ENCODE measurements at places on chromosomes 1 and 21.

DNA sequence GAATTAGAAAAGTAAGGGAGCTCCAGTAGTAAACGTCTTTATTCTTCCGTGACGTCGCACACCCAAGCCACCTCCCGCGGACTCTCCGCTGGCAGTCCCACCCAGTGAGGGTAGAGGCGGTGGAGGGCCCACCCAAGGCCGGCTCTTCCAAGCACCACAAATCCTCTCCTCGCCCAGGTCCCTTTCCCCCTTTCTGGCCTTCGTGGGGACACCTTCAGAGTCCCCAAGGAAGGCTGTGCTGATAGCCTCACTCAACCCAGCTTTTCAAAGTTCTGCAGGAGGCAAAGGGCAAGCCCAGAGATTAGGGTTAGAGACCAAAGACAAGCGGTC, 349 bp upstream of the GPN2 start:
- no peak for DNase-seq

GRCh38 chr1:82604524-82604923, 803.8 kb downstream of the ADGRL2 start:
- DNase-seq, result peak; percentile 28

- DNase-seq, result no peak
These were observed 2.0 kb upstream of the PERM1 start for GRCh38 chr1:983798-984475.

DNA sequence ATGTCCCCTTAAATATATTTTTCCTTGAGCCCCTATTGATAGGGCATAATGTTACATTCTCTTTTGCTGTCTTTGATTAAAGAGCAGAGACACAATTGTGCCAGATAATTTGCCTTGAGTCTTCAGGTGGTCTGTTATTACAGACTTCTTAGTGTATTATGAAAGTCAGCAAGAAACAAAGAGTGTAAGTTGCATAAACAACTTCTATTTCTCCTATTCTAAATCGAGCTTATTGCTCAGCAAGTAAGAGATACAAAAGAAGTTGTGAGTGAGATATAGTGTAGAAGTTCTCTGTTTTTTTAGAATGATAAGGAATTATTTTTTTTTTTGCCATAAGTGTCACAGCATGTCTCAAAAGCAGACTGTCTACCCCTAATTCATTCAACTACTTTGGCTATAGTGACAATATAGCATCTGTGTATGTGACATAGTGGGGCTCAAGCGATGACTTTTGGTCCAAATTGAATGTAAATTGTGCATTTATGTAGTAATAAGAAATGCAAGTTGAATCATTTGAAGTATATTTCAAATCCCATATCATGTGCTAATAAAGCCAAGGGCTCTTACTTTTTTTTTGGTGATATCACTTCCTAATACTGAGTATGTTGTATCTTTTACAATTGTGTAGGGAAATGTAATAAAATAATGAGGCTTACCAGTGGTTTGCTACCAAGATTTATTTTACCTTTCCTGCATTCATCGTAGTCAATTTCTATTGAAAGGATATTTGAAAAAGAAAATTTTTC, 81.3 kb downstream of the RGL1 start:
- no peak for DNase-seq

DNA sequence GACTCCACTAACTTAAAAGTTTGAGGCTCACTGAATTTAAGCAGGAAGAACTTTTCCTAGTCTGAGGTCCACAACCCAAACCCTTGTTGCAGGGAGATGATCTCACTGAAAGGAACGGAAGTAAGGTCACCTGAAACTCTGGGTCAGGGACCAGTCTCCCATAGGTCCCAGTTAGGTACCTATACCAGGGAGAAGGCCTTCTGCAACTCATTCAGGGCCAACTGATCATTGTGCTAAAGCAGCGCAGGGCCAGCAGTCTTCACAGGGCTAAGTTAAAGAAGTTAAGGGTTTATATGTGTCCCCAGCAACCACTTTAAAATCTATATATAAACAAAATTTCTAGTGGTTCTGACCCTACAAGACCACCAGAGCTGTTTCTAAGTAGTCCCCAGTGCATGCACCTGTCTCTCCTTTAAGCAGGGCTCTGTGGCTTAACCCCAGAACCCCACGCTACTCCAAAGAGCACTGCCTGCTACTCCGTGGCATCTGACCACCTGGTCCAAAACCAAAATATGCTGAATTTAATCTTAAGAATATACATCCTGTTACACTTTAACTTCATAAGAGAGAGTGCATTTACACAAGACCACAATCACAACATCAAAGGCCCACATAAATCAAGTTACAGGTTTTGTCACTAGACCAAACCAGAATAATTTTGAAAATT, 2.8 kb downstream of the SRSF10 start:
- no peak for DNase-seq

GRCh38 chr1:160328184-160328583, 14.9 kb downstream of the COPA start:
- no peak for DNase-seq

DNA sequence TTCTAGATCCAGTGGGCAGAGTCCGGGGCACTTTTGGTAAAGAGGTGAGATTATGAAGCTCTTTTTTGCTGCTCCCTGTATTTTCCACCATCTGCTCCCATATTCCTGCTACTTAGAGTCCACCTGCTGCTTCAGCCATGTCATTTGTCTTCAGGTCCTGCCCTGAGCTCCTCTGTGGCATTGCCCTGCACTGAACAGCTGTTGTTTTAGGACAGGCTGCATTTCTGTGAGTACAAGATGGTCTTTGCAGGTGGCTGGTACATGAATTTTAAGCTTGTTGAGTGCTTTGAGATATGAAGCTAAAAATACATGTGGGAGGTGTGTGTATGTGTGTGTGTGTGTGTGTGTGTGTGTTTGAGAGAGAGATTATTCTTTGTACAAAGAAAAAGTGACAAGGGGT, 21.9 kb downstream of the MT1HL1 start:
- DNase-seq, result no peak

GRCh38 chr21:41668051-41668541, 98.8 kb downstream of the RIPK4 start:
- DNase-seq, result no peak

DNA sequence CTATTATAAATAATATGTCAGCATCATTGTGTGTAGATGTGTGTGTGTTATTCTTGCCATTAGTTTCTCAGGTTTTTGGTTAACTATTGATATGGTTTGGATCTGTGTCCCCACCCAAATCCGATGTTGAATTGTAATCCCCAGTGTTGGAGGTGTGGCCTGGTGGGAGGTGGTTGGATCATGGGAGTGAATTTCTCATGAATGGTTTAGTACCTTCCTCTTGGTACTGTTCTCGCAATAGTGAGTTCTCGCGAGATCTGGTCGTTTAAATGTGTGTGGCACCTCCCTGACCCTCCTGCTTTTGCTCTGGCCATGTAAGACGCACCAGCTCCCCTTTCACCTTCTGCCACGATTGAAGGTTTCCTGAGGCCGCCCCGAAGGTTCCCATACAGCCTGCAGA, 9.6 kb upstream of the POFUT2 start:
- DNase-seq, result no peak

DNA sequence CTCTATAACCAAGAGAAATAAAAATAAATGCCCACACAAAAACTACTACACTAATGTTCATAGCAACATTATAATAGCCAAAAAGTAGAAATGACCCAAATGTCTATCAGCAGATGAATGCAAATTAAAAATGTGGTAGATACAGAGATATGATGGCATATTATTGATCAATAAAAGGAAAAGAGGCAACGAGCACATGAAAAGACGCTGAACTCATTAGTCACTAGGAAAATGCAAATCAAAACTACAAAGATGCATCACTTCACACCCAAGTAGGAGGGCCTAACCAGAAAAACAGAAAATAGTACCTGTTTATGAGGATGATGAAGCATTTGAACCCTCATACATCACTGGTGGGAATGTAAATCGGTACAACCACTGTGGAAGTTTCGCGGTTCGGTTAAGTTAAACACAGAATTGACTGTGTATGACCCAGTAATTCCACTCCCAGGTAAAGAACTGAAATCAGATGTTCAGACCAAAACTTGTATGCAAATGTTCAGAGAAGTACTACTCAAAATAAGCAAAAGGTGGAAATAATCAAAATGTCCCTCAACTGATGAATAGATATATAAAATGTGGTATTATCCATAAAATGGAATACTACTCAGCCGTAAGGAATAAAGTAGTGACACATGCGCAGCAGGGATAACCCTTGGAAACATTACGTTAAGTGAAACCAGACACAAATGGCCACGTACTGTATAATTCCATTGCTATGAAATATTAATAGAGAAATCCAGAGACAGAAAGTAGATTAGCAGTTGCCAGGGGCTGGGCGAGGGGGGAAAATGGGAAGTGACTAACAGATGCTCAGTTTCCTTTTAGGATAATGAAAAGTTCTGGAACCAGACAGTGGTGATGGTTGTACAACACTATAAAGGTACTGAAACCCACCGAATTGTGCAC, 3.1 kb downstream of the USP48 start:
- no peak for DNase-seq

- DNase-seq, result no peak
These were observed 104.0 kb upstream of the CHRM3 start for GRCh38 chr1:239282411-239282810.

- DNase-seq, result no peak
These were observed 32.5 kb downstream of the OLFML3 start for GRCh38 chr1:114011796-114012195.

DNA sequence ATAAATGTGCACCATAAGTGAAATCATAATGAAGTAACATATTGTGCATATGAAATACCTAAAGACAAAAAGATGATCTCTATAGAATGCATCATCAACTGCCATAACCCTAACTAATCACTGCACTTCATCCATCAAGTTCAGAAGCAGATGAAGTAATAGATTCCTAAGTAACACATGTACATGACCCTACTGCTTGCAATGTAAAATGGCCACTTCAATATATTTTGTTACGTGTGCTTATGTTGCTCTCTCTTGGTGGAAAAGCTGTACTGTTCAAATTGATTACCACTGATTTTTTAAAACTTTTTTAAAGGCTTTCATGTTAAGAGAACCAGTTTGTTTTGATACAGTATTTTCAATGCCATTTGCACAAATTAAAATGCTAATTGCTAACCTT, 141.8 kb downstream of the TTLL7 start:
- peak; percentile 6 for DNase-seq

- no peak for DNase-seq
These were observed 11.2 kb upstream of the RXRG start for GRCh38 chr1:165456114-165456513.

DNA sequence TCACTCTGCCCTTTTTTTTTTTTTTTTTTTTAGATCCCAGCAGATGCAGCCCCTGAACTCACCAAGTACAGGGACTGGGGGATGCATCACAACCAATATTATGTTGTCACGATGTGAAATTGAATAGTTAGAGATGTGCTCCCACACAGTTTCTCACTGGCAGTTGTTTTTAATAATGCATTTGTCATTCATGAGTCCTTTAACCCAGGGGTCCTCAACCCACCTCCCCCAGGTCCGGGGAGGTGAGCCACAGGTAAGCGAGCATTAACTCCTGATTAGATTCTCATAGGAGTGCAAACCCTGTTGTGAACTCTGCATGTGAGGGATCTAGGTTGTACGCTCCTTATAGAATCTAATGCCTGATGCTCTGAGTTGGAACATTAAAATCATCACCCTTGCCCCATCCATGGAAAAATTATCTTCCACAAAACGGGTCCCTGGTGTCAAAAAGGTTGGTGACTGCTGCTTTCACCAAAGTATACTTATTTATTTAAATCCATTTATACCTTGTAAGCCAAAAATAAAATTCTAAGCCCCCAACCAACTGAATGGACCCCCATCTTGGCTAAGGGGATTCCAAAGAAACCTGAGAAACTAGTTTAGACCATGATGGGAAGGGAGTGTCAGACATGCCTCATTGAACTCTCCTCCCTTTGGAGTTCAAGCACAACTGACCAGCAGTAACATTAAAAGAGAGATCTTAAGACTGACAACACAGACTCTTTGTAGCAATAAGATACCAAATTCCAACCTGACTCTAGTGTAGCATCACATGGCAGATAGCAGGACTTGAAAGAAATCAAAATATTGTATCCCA, 119.3 kb upstream of the ATP1A1 start:
- no peak for DNase-seq

DNA sequence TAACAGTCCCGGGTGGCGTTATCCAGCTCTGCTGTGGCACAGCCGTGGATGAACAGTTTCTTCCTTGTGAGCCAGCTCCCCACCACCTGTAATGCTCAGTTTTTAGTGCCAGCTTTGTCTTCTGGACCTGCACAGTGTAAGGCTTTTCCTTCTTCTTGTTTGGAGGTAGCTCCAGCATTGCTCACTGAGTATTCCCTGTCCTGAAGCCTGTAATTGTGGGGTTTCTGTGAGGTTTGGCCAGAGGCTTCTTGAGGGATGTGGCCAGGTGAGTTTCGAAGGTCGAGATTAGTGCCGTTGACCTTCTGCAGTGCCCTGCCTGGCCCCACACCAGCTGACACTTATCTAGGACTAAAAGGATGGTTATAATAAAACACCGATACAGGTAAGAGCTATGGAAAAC, 75.0 kb downstream of the PBX1 start:
- no peak for DNase-seq

DNA sequence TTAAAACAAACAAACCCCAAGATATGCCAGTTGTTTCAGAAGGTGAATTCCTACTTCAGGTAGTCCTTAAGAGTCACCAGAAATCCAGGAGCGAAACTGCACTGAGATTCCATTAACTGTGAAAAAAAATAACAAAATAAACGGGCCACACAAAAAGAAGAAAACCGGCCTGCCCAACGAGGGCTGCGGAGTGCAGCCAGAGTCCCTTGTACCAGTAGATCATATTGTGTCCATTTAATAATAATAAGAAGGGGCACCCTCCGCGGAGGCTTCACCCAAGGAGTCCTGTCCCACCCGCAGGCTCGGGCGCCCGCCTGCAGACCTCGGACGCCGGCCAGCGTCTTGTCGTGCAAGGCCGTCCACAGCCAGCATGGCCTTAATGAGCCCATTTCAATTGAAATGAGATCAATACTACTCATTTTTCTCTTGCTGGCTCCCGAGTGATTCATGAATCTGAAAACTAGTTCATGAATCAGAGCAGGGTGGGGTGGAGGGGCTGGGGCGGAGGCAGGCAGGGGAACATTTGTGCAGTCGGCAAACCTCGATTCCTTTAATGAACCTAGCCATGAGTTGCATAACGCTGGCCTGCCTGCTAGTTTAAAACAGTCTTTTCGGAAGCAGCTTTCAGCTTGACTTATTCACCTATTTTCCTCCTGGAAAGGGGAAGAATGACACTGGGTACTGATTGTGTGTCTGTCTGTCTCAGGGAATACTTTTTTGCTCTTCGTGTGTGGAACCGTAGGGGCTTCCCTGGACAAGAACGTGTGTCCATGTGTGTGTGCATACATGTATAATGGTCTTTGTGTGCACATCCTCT, 113.1 kb upstream of the IRF2BP2 start:
- no peak for DNase-seq
